ENCODE measurements at places on chromosomes 2 and 18.

DNA sequence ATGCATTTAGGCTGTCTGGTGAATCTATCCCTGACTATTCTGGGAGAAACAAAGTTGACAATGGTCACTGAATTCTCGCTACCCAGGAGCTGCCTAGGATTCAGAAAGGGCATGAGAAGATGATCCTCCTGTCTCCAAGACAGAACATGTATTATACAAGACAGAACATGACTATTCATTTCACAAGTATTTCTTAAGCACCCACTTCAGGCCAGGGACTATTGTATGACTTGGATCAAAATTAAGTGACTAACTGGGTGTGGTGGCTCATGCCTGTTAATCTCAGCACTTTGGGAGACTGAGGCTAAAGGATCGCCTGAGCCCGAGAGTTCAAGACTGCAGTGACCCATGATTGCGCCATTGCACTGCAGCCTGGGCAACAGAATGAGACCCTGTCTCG is 235.8 kb upstream of the RAB12 start:
- no peak for DNase-seq

DNA sequence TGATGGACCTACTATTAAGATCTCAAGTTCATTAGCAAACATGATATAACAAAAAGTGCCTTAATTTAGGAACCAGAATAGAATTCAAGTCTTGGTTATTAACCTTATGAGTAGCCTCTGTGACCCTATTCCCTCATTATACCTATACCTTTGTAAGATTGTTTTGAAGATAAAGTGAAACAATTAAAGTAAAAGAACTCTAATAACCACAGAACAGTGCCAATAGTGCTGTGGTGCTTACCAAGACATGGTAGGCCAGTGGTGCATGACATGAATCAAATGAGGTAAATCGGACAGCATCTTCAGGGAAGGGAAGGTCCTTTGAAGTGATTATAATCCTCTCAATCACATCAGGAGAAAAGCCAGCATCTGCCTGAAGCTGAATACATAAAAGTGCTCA is 36.4 kb downstream of the METTL4 start:
- no peak for DNase-seq

DNA sequence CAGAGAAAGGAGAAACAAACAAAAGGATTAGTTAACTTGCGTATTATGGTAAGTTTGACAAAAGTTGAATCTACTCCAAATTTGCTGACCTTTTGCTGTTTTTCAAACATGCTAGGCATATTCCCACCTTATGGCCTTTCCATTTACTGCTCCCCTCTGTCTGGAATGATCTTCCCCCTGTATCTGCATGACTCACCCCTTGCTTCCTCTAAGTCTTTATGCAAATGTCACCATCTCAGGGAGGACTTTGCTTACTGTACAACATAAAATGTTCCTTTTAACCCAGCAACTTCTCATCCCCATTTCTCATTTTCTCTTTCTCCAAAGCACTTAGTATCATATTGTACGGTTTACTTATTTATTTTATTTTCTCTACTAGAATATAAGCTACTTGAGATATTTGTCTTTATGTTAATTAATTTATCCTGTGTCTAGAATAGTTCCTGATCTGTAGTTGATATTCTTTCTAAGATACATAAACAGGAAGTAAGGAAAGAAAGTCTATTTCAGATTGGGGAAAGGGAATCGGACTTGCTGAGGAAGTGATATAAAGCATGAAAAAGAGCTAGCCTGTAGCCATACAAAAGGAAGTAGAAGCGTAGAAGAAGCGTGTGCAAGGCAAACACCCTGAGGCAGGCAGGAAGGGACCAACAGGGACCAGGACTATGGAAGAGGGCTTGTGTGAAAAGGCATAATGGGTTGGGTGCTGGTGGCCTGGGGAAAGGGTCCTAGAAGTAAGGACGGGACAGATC is 144.9 kb upstream of the ERBB4 start:
- no peak for DNase-seq

DNA sequence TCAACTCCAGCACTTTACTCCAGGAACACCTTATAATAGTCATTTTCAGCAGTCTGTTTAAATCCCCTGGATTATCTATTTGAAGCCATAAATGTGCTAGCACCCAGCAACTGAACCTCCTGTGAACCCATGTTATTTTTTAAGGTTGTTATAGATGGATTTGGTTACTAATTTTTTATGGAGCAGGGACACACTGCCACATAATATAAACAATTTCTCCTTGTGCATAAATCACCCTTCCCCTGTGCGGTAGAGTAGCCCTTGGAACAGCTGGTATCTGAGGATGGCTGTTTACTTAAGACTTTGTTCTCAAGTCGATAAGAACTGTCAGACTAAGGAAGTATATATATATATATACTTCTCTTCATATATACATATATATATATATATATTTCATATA is 367.4 kb downstream of the EPHA4 start:
- peak; percentile 47 for DNase-seq

- no peak for DNase-seq
These were observed 185.5 kb downstream of the NOL4 start for GRCh38 chr18:34039201-34039600.

GRCh38 chr2:54166121-54166773 is 50.8 kb downstream of the ACYP2 start:
- DNase-seq: no peak

DNA sequence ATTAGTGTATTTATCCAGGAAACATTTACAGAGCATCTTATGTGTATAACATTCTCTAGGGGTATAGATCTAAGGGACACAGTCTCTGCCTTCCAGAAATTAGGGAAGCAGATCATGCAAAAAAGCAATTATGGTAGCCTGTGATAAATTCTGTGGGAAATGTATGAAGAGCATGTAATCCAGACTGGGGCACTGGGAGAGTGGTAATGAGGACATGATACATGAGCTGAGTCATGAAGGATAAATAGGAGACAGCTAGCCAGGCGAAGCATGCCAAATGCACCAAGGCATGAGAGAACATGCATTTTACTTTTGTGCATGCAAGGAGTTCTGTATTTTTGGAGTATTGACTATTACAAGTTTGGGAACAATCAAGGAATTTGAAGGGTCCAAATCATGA is 8.9 kb upstream of the RPRM start:
- no peak for DNase-seq

GRCh38 chr2:75079575-75079974 is 119.7 kb downstream of the TACR1 start:
- no peak for DNase-seq

DNA sequence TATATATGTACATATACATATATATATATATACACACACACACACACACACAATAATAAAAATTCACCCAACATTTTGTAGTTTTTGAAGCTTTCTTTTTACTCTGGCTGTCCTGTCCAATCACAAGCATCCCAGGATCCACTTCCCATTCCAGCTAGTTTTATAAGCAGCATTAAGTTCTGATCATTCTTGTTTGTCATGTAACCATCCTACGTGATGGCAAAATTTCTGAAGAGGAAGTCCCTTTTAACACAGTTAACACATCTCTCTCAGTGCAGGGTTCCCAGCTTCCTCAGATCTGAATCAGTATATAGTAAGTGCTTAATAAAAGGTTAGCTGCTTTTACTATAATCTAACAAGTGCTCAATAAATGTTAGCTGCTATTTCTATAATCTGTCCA is 26.4 kb downstream of the MYOM1 start:
- DNase-seq: no peak

DNA sequence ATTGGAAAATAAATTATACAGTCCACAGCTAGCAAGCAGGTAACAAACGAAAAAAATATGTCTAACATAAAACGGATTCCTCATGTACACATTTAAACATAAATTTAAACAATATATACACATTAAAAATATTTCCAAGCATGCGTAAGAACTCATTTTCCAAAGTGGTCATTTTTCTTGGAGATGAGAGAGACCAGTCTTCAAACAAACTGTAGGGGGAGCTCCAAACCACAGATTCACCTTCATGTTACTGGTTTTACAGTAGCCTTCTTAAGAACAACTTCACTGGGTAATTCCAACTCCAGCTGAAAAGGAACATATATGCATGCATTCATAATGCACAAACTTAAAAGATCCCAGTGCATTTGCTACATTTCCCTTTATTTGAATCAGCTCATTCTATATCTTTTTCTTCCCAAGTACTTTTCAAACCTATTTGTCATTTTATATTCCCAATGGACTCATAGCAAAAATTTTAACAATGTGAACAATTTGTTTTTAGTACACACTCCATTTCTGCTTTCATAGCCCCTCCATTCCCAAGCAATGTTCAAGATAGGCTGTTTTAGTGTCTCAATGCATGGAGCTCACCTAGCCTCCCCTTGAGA is 4.7 kb upstream of the STAMBP start:
- DNase-seq: peak; percentile 74

DNA sequence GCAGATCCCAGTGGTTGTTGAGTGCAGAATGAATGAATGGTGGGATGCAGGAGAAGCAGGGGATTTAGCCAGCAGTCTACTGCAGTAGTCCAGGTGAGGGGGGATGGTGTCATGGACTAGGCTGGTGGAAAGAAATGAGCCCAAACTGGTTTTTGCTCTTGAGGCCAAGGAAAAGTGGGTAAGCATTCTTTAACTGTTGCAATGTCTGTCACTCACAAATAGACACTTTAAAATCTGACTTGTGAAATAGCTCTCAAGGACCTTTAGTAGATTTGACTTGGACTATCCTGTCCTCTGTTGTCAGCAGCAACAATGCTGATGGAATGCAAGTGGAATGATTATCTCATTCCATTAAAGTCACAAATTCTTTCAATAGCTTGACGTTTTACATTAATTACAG is 37.5 kb upstream of the STK17B start:
- DNase-seq: no peak

DNA sequence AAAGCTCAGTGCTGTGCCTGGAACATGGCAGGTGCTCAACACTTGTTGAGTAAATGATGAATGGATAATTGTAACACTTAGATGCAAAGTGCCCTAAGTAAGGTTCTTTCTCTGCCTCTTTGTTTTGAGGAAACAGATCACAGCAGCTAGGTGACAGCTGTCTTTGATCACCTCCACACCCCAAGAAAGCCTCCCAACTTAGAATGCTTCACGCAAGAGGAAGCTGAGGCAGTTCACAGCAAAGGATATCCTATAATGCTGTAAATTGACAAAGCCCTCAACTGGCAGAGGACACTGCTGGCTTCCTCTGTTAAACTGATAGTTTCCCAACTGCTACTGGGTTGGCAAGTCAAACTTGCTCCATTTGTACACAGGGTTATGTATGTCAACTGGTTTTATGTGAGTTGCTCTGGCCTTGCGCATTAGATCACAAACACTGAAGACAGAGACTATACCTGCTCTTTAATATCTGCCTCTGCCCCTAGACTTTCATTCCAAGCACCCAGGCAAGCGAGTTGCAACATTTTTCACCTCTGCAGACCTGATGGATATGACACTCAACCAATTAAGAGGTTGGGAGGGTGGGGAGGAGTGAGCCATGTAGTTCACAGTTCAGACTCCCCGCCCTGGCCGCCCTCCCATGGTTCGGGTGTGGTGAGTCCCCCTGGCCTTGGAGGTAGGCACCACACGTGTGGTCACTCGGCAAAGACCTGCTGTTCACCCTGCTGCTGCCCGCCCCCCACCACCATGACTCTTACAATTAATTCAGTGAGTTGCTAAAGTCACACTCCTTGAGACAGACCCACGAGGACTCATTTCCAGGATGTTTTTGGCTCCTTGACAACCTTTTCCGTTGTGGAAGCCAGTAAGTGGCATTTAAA is 4.8 kb upstream of the MALL start:
- DNase-seq: no peak

- no peak for DNase-seq
These were observed 514.4 kb upstream of the HS6ST1 start for GRCh38 chr2:128832946-128833663.

GRCh38 chr2:196535742-196536141 is 103.8 kb upstream of the CCDC150 start:
- no peak for DNase-seq

DNA sequence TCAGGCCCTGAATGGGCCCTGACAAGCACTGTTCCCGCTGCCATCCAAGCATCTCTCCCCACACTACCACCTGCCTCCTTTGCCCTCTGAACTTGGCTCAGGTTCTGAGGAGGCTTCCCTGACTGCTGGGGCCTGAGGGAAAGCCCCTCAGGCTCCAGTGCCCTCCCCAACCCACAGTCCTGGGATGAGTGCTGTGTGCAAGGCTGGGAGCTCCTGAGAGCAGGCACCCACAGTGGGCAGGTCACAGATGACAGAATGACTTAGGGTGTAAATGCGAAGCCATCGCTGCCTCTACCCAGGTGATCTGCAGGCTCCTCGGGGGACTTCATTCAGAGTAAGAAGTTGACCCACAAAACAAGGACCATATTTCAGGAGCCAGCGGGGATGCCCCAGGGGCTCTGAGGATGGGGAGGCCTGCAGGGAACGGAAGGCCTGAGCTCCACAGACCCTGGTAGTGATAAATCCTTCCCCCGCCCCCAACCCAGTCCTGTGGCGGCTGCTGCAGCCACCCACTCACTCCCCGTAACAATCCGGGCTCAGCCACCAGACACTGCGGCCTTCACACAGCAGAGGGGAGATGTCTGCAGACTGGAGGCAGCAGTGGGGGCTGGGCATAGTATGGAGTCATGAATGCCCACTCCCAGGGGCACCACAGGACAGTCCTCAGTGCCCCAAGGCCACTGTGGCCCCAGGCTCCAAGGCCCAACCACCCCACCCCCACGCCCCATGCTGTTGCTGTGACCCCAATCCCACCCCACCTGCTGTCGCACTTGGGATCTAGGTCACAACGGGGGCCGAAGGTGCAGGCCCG is 8.9 kb downstream of the BIN1 start:
- no peak for DNase-seq

DNA sequence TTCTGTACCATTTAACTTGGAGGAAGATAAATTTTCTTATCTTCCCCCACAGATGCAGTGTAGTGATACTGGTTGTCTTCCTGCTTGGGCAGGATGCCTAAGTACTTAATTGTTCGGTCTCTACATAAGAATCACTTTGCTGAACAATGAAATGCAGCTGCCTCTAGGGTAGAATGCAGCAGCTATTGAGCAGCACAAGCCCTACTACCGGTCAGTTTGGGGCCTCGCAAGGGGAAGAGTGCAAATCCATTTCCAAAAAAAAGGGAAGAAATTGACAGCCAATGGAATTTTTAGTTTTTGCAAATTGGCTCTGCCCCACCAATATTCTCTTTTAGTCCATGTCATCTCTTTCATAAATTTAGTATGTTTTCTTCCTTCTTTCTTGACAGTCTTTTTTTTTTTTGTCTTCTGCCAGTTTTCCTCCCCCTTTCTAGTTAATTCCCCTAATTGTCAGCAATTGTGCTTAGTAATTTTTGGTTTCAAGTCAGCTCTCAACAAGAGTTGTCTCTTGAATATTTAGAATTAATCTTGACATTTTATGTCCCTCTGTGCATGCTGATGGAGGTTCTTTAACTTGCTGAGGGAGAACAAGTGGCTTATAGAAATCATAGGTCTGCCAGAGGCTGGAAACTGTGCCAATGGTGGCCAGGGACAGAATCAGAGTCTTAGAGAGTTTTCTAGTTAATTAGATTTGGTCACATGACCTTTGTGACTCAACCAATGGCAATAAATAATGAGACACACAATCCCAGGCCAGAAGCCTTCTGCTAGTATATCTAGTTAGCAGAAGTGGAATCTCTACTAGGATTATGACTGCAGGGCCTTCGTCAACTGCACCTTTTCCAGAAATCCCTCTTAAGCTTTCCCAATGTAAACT is 270.0 kb downstream of the CTNNA2 start:
- no peak for DNase-seq
